Hematopoietic multipotent progenitor cell treated with erythropoietin and hydrocortisone succinate and interleukin-3 and kit ligand, for 4 days (in vitro differentiated cells): ENCODE measurements at places on chromosomes 4 and X.

- DNase-seq = peak; percentile 55
Observed at GRCh38 chr4:151641167-151641566, 119.6 kb downstream of the GATB start.

DNA sequence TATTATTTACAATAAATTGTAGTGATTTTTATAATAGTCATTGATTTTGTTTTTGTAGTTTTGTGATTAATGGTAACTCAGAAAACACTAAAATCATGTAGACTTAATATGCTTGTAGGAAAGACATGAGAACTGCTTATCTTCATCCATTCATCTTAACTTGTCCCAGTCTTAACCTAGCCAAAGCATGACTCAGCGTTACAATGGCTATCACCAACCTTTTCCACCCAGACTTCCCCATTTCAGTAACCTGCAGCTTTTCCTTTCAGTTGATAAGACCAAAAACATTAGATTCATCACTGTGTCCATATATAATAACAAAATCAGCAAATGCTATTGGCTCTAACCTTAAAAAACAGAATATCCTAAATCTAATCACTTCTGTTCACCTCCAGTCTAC is 106.2 kb upstream of the KLF8 start:
- DNase-seq = peak; percentile 45

- DNase-seq = peak; percentile 53
Observed at GRCh38 chrX:154800478-154801210, 4.6 kb downstream of the MPP1 start.

- no peak for DNase-seq
Observed at GRCh38 chr4:5746829-5747737, 36.1 kb downstream of the EVC start.

- no peak for DNase-seq
Observed at GRCh38 chrX:150847088-150847487, 51.4 kb downstream of the CD99L2 start.

DNA sequence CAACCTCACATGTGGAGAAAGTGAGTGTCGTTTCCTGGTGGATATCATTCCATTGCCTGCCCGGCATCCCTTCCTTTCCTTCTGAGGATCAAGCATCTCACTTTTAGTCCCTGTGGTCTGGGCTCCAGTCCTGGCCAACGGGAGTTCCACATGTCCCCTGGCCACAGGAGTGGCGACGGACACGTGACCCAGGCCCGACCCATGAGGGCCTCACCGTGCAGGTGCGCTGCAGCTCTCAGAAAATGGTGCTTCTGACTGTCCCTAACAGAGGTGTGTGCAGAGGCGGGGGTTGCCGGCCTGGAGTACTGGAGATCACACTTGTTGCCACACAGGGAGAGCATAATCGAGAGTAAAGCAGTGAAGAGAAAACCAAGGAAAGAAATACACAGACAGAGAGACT is 476.9 kb upstream of the FRG1 start:
- no peak for DNase-seq

GRCh38 chr4:156949373-156949814 is 22.2 kb downstream of the PDGFC start:
- no peak for DNase-seq

DNA sequence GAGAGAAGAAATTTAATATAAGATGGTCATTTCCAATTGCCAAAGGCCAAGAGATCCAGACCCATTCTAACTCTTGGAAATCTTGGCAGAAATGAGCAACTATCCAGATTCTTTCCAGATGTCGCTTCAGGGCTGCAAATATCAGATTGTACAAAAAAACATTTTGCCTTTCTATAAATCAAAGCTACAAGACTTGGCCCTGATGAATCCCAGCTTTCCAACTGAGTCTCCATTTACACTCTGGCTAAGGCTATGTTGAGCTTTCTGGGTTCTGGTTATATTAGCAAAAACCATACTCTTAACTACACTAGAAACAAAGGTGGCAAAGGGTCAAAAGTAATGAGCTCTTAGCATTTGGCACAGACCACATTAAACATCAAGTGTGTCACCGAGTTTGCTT is 345.8 kb downstream of the OPHN1 start:
- DNase-seq = no peak

GRCh38 chr4:186587416-186588018 is 32.1 kb upstream of the MTNR1A start:
- peak; percentile 68 for DNase-seq

- no peak for DNase-seq
Observed at GRCh38 chr4:61918987-61919386, 718.9 kb downstream of the ADGRL3 start.

DNA sequence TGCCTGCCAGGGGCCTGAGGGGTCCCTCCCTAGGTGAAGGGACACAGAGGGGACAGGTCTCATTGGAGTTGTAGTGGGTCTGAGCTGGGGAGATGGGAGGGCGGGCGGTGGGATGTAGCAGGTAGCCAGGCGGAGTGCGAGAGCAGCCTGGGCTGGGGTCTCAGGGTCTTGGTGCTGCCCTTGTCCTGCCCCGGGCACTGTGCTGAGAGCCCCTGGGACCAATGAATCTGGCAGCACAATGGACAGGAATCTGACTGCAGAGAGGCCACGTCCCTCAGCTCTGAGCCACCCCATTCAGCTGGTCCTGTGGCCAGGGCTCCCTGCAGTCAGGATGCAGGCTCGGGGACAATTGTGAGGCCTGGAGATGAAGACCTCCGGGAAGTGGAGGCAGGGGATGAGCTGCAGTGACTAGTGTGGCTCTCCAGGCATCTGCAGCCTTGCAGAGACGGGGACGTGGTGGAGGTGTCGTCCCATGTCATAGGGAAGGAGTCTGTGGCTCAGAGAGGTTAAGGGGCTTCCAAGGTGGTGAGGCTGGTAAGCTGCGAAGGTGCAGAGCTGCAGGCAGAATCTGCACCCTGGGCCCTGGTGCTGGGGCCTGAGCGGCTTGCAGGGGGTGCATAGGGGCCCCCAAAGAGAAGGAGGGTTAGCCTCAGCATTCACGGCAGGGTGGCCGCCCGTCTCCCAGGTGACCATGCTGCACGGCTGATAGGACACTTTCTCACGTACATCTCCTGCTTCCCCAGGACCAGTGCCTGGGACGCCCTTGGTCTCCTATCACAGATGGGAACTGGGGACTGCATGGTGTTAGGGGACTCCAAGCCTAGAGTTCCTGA is 20.6 kb downstream of the NSG1 start:
- DNase-seq = no peak

DNA sequence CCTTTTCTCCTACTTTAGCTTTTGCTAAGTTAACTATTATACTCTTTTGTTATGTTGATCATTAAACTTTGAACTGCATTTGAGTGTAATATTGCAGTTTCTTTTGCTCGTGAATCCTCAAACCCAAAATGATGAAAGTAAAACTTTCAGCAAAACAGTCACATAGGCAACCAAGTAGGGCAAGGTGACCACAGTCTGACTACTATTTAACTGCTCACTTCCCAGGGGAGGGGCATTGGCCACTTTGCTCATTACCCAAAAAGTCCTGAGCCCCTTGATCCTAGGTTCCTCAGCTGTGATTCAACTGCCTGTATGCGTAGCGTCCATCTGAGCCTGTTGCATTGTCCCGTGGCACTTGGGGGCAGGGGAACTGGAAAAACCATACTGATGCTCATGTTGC is 17.0 kb downstream of the RBMX2 start:
- DNase-seq = no peak

- peak; percentile 34 for DNase-seq
Observed at GRCh38 chrX:16992951-16993350, 46.5 kb downstream of the REPS2 start.

GRCh38 chrX:19627081-19627480 is 111.8 kb upstream of the MAP3K15 start:
- DNase-seq = no peak

DNA sequence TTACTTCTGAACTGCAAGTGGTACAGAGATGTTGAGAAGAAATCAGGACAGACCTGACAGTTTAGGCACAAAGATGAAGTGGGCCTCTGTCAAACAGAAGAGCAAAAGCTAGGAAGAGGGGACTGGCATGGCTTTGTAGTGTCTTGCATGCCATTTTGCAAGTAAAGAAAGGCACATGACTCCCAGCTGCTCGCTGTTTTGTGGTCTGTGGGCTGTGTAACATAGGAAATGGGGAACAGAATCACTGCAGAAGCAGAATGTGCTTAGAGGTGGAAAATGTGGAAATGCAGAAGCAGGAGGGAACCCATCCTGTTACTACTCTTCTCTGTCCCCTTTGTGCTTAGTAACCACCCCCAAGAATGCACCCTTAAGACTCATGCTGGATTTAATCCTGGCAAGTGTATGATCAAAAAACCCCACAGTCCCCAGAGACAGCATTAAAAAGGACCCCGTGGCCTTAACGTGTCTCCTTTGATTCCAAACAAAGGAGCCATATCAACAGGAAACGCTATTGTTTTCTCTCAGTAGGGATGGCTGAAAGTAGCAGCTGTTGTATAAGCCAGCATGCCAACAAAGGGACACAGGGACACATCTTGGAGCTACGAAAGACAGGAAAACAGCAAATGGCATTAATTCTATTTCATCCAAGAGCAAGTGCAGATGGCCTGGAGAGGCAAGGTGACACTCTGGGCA is 177.6 kb upstream of the GLRA2 start:
- peak; percentile 1 for DNase-seq

DNA sequence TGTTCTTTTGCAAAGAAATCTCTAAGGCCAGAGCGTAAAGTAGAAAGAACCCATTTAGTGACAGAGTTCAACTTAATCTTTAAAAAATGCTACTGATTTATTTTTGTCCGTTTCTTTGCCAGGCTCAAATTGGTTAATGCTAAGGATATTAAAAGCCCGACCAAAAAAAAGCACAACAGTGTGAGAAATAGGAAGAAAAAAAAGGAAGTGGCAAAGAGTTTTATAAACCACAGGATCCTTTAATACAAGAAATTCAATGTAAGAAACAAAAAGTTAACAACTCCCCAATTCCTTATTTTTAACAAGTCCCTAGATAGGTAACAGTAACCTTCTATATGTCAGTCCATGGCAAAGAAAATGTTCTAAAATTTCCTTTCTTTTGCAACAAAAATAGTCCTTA is 480.4 kb downstream of the ACTRT1 start:
- peak; percentile 39 for DNase-seq

DNA sequence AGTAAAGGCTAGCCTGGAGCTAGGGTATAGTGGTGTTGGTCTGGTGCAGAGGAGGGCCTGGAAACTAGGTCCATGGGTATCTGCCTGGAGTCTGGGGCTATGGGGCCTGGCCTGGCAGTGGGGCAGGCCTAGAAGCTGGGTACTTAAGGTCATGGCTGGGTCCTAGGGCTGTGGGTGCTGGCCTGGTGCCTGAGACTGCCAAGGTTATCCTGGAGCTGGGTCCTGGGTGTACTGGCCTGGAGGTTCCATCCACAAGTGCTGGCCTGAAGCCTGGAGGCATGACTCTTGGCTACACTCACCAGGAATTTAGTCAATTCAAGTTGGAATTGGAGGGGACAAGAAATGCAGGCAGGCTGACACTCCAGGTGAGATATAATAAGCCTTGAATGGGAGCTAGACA is 108.4 kb upstream of the ZCCHC13 start:
- DNase-seq = no peak

DNA sequence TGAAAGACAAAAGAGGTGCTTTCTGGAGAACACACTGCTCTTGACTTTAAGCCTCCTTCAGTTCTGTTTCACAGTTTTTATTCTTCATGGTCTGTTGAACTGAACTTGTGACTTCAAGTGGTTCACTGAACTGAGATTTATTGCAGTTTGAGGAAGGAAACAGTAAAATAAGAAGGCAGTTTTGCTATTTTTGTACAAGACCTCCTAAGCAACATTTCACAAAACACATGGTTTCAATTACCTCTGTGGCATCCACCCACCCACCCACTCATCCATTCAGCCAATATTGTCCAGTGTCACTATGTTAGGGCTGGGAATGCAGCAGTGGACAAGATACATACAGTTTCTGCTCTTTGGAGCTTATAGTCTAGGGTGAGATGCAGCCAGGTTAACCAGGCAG is 131.3 kb downstream of the IL1RAPL2 start:
- DNase-seq = no peak
